ENCODE measurements at places on chromosomes 2 and 18. TPM values are rescaled to one million over a fixed set of nuclear protein-coding genes. Genes with fewer than 3 reads are reported as not detected.

The C1QL2 gene
- total RNA-seq = not detected

The TDRD15 gene
- total RNA-seq = not detected

The GALNT5 gene
- not detected for total RNA-seq

The PPIL3 gene
- 41.7 TPM for total RNA-seq

The SERPINB4 gene
- not detected for total RNA-seq

The UGT1A6 gene
- not detected for total RNA-seq

The CRACDL gene
- 0.15 TPM for total RNA-seq

The DIPK1C gene
- not detected for total RNA-seq

The REG1B gene
- not detected for total RNA-seq

The RAD51AP2 gene
- not detected for total RNA-seq

The PIEZO2 gene
- total RNA-seq = not detected

The HOXD13 gene
- total RNA-seq = not detected

The KLHL14 gene
- not detected for total RNA-seq

The CXCR1 gene
- not detected for total RNA-seq

The CTDP1 gene
- 41.5 TPM for total RNA-seq

The SLC5A7 gene
- not detected for total RNA-seq

The CD8B gene
- total RNA-seq = 251 TPM

The LRRC30 gene
- not detected for total RNA-seq

The ACTR1B gene
- 92.1 TPM for total RNA-seq

Data from activated CD8-positive, alpha-beta memory T cell treated with anti-CD3 and anti-CD28 coated beads for 36 hours (primary cell).